DMS79 treated with DMSO at 0.1 percent for 48 hours (cell line): ENCODE measurements at places on chromosomes 5 and 9.

- no peak for DNase-seq
Observed at GRCh38 chr5:98839469-98840383, 66.3 kb downstream of the RGMB start.

DNA sequence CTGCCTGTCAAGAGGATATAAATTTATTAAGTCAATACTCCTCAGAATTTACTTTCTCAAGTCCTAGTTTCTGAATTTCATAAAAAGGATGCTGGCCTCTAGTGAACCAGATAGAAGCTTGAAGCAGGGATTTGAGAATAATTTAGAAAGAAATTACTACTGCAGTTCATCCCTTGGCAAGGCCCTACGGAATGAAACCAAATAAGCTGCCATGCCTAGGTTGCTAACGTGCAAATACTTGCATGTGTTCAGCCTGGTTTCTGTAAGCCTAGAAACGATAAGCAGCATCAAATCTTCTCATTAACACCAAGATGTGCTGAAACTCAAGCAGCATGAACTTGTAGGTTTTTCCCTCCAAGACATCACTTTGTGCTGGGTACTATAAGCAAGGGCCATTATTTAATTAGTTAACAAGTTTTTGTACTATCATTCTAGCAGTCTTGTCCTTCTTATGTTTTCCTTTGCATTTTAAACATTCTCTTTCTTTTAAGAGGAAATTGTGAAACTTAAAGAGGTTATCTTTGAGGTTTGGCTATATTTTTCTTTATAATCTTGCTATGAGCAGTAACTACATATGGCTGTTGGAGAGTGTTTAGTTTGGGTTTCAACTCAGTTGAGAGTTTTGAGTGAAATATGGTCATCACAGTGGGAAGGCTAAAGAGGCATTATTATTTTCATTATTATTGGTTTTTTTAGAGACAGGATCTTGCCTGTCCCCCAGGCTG lies 71.8 kb downstream of the ADAMTSL1 start:
- no peak for DNase-seq

DNA sequence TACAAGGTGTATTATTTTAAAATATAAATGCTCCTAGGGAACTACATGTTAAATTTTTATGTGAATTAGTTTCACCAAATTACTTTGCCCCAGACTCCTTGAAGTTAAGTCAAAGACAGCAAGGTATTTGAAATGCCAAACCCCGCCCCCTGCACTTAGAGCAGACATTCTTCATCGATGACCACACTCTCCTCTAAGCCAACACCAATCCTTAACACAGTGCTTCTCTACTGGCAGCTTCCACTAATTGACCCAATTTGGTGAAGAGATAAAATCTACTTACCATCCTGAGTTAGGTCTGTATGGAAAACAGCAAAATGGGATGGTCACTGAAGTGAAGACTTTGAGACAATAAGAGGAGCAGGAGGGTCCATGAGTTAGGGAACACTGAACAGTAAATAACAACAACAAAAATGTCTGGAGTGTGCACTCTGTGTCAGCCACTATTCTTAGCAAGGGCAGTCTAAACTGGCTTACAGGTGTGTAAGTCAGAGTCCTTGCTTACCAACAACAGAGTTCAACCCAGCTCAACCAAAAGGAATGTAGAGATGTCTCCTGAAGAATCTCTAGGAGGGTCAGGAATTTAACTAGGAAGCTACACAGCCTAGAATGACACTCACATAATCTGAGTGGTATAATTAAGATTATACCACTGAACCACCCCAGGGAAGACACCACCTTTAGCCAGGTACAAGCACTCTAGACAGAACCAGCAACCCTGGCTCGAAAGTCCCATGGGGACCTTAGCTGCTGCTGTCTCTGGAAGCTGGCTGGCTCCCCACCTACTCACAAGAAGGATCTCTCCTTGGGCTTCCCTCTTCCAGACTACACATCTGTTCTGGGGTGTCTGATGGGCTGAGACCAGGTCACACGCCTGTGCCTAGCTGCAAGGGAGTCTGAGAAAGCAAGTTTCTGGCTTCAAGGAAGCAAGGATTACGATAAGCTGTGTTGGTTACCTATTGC lies 8.8 kb upstream of the UBE2QL1 start:
- no peak for DNase-seq

DNA sequence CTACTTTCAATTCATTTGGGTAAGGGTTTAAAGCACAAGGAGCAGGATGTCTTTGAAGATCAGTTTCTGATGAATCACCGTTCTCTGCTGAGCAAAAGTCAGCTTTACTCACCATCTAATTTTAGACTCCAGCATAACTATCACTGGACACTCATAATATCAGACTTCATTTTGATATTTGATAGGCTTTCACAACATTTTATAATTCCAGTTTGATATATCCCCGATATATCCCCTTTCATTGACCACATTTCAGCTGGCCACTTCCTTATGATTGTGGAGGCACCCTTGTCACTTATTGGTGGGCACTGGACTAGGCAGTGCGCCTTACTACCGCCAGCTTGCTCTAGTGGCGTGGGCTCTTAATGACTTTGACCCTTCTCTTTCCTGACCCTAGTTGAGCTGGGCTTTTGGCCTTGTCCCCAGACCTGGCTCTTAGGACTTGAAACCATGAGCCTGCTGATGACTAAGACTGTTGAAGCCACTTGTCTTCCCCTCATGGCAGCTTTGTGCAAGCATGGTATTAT lies 46.8 kb downstream of the CYSTM1 start:
- DNase-seq, result no peak

GRCh38 chr9:89493671-89494070 lies 4.2 kb downstream of the SEMA4D start:
- DNase-seq, result no peak

DNA sequence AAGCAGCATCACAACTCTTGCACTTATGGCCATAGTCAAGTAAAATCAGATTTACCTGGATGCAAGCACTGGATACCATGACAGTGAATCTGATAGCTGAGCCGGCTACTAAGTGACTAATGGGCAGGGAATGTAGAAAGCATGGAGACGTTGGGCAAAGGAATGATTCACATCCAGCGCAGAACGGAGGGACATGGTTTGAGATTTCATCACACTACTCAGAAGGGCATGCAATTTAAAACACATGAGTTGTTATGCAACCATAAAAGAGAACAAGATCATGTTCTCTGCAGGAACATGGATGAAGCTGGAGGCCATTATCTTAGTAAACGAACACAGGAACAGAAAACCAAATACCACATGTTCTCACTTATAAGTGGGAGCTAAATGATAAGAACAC lies 169.1 kb upstream of the PIK3R1 start:
- DNase-seq, result no peak

- no peak for DNase-seq
Observed at GRCh38 chr9:78242041-78242440, 6.2 kb downstream of the CEP78 start.

- no peak for DNase-seq
Observed at GRCh38 chr5:175621971-175622370, 35.9 kb upstream of the HRH2 start.

DNA sequence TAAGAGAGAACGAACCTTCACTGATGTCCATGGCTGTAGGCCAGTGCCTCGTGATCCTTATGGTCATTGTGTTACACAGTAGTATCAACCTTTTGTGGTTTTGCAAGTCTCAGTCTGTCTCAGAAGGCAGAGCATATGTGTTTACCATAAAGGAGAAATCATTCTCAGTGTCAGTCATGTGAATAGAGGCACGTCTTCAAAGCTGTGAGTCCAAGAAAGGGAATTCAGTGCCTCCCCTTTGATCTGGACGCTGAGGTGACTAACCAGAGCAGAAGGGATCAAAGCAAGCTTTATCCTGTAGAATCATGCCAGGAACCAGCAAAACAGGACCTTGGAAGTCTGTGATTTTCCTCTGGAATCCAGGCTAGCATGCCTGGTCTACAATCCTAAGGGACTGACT lies 433.9 kb downstream of the DNAH5 start:
- DNase-seq, result no peak

GRCh38 chr5:321230-321725 lies at the start of gene AHRR:
Gene AHRR (plus strand): TSS chr5:321714. CDS start chr5:343903, 22,189 bp downstream.
- DNase-seq, result peak; percentile 36

DNA sequence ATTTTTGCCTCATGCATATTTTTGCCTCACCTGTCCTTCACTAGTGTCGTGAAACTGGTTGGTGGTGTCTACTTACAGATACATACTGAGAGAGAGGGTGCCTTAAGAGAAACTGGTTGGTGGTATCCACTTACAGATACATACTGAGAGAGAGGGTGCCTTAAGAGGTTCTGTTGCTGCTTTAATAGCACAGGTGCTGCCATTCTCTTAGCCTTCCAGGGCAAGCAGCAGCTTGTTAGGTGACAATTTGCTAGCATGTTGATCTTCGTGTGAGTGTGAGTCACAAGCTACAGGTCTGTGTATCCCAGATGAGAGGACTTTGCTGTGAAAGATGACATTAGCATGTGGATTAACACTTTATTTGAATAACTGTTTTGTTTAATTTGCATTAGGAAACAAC lies 1.4 kb downstream of the PTTG1 start:
- DNase-seq, result peak; percentile 44

GRCh38 chr5:87103616-87104287 lies 163.9 kb upstream of the RASA1 start:
- no peak for DNase-seq

DNA sequence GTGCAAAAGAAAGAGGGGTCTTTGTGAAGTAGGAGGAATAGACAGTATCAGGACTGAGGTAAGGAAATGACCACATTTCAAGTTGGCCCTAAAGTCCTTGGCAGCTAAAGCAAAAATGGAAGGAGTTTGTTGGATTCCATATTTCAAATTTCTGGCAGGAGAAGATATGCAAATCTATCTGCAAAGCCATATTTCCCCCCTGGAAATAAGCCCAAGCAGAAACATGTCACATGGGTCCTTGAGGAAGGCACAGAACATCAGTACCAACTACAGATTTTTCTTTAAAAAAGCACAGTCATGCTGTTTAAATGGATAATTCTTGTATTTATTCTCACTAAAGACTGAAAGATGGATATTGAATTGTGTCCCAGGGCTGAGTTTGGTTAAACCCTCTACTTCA lies 323.0 kb downstream of the TRIM32 start:
- DNase-seq, result no peak

- no peak for DNase-seq
Observed at GRCh38 chr5:137753691-137754187, 424 bp downstream of the HNRNPA0 start.

DNA sequence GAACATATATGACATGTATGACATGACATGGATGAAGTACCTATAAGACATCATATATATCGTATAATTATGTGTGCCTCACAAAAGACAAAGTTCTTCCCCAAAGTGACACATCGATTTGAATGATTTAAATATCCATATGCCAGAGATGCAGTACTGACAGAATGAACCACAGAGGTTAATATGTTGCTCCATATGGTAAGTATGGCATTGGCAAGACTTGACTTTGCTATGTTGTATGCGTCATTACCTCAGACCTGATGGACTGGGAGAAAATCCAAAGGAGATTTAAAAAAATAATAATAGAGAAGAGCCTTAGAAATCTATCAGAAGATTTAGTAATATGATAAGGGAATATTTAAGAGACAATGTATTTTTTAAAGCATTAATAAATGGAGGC lies 263.2 kb downstream of the PJA2 start:
- no peak for DNase-seq

- no peak for DNase-seq
Observed at GRCh38 chr9:126222363-126222834, 104.2 kb upstream of the MVB12B start.

DNA sequence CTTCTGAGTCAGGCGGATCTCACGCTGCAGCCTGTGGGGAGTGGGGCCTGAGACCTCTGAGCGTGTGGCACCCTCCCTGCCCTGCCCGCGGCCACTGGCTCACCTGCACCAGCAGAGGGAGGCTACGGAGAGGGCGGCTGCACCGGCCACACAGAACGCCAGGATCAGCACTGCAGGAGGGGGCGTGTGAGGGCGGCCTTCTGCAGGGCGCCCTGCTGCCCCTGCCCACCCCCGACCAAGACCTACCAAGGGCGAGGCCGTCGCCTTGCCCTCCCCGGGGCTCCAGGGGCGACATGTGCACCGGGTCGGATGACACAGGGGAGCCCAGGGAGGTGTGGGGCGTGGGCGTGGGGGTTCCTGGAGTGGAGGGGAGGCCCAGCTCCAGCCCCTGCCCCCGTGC lies 5.4 kb downstream of the NPDC1 start:
- no peak for DNase-seq

DNA sequence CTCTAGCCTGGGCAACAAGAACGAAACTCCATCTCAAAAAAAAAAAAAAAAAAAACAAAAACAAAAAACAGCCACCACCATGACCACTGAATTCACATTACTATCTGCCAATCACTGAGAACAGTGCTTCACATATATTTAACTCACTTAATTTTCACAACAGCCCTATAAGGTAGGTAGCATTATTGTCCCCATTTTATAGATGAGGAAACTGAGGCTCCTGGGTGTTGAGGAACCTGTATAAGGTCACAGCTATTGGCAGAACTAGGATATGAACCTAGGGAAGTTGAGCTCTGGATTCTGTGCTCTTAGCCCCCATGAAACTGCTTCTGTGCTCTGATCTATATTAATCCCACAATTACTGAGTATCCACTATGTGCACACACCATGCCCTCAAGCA lies 283.7 kb downstream of the CRB2 start:
- no peak for DNase-seq

GRCh38 chr5:148921350-148921749 lies 94.9 kb downstream of the ADRB2 start:
- no peak for DNase-seq

DNA sequence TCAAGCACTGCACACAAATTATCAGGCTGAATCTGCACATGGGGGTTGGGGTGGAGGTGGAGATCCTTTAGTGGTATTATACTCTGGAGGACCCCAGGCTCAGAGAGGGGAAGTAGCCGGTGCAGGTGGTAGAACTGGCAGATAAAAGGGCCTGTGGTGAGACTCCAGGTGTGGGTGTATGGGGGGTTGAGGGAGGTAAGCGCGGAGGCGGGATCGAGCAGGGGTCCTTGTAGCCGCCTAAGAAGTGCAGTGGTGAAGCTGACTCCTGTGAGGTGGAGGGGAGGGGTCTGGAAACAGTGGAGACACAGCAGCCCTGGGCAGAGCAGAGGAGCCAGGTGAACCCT lies 841 bp downstream of the ACSL6 start:
- DNase-seq, result no peak

- DNase-seq, result peak; percentile 68
Observed at GRCh38 chr5:38780945-38781344, 64.9 kb upstream of the OSMR start.
